ENCODE measurements at places on chromosomes 12 and 14. TPM values are rescaled to one million over a fixed set of nuclear protein-coding genes. Genes with fewer than 3 reads are reported as not detected.

Gene KCNH3
- 1.7 TPM for total RNA-seq

Gene CELA1
- total RNA-seq, result not detected

Gene CLEC1A
- 22.4 TPM for total RNA-seq

DNA sequence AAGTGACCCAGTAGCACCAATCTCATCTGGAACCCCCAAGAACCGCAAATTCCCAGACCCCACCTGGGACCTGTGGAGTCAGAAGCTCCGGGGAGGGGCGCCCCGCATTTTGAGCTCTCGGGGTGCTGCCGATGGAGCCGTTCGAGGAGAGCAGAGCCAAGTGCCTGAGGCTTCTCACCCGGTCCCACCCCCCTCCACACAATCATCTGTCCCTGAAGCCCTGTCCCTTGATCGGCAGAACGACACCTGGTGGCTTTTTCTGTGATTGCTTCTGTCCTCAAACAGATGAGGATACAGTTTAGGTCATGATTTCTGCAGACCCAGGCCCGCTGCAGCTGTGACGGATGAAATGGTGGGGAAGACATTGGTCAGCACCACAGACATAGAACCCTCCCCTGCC is 74.7 kb downstream of the NOC4L start:
- DNase-seq, result no peak

DNA sequence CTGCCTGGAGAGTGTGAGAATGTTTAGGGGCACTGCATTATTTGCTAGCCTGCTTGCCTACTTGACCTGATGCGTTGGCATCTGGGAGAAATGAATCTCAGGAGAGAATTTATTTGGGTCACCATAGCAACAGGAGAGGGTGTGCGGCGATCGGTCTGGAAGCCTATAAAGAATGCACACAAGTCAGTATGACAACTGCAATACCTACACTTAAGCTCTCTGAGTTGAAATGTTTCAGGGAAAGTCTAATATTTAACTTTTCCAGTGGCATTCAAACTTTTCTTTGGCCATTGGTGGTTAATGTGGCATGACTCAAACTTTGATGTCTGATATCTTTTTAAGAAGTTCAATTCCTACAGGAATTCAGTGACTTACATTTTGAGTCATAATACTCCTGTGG is 205.1 kb downstream of the NEDD1 start:
- no peak for DNase-seq

DNA sequence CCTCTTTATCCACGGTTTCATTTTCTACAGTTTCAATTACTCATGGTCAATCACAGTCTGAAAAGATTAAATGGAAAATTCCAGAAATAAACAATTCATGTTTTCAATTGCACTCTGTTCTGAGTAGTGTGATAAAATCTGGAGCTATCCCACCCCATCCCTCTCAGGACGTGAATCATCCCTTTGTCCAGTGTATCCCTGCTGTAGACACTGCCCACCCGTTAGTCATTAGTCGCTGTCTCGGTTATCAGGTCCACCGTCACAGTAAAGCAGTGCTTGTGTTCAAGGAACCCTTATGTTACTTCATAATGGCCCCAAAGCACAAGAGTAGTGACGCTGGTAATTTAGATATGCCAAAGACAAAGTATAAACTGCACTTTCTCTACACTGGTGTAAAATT is 141.0 kb upstream of the LMNTD1 start:
- DNase-seq, result peak; percentile 34

- no peak for DNase-seq
Observed at GRCh38 chr12:105214148-105214547, 21.8 kb downstream of the APPL2 start.

DNA sequence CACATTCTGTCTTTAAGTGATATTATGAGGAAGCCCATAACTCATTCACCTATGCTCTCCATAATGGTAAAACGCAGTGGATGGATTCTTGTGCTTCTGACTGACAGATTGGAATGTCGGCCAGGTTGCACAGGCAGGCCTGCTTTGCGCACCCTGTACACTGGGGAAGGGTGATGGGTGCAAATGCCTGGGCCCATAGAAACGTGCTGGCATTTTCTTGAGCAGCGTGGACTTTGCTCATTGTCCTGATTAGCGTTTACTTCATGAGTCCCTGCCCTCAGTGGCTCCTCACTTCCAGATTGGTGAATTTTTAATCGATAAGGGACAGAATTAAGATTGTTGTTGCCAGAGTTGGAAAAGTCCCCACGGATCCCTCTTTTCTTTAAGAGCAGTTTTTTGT is 80.9 kb upstream of the TRAF3 start:
- DNase-seq, result no peak

- DNase-seq, result no peak
Observed at GRCh38 chr12:64938179-64938578, 113.7 kb downstream of the TBC1D30 start.

DNA sequence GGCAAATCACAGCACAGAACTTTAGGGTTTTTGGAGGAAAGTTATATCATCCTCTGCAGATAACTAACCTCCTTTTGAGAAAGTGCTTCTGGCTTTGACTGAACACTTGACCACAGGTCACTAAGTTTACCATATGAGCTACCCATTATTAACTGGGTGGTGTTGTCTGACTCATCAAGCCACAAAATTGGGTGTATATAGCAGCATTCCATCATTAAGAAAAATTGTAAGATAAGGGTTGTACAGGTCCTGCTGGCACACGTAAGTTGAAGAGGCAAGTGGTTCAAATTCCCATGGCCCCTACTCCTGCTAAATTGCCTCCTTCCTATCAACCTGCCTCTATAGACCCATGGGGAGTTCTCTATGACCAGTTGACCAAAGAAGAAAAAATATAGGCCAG is 39.5 kb downstream of the L2HGDH start:
- no peak for DNase-seq

Measured in uterus (tissue), 4 donors.